ENCODE measurements at places on chromosomes 5 and 9. TPM values are rescaled to one million over a fixed set of nuclear protein-coding genes. Genes with fewer than 3 reads are reported as not detected.

DNA sequence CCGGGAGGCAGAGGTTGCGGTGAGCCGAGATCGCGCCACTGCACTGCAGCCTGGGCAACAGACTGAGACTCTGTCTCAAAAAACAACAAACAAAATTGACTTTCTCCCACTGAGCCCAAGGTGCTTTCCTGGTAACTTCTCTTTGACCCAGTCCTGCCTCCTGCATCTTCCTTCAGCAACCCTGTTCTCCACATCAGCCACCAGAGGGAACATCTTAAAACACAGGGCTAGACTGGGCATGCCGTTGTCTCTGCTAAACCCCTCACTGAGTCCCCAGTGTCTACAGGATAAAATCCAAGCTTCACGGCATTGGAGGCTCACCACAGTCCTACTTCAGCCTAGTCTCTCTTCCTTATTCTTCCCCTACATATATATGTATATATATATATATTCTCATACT lies 39.8 kb upstream of the KCNMB1 start:
- no peak for DNase-seq

DNA sequence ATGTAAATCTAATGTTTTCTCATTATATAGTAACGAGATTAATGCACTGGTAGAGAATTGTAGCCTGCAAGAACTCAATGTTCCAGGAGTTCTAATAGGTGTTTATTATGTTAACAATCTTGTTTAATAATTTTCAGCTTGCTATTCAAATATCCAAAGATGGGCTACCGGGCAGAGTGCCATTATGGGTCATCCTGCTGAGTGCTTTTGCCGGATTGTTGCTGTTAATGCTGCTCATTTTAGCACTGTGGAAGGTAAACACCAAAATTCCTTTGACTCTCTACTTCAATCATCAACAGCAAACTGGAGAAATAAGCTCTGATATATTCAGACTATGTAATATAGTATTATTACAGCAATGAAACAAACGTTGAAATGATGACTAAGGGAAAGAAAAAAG lies 41.9 kb upstream of the ITGA2 start:
- DNase-seq: no peak

Gene CCDC180
- 0.96 TPM for total RNA-seq

DNA sequence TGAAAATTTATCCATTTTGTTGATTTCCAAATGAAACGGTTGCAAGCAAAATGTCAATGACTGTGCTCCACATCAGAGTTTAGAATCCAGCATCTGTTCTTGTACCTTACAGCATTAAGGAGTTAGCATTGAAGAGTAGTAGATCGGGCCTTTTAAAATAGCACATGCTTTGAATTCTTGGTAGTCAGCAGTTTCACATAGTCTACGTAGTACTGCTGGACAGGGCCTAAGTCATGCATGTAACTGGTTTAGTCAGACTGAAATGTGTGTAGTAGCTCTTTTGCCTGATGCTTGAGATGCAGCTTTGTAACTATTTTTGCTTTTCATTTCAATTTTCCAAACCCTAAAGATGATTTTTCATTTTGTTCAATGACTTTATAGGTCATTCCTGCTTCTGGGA lies 19.8 kb downstream of the LECT2 start:
- no peak for DNase-seq

- no peak for DNase-seq
Observed at GRCh38 chr9:438066-438465, 223.4 kb downstream of the DOCK8 start.

GRCh38 chr5:12313602-12314001 lies 409.4 kb upstream of the CTNND2 start:
- DNase-seq: no peak

GRCh38 chr9:88589656-88590055 lies 54.7 kb downstream of the NXNL2 start:
- no peak for DNase-seq

GRCh38 chr9:5851445-5851844 lies 18.5 kb upstream of the ERMP1 start:
- no peak for DNase-seq

- DNase-seq: no peak
Observed at GRCh38 chr5:11898-12297, 80.1 kb upstream of the PLEKHG4B start.

Gene HAPLN1
- 0.19 TPM for total RNA-seq

DNA sequence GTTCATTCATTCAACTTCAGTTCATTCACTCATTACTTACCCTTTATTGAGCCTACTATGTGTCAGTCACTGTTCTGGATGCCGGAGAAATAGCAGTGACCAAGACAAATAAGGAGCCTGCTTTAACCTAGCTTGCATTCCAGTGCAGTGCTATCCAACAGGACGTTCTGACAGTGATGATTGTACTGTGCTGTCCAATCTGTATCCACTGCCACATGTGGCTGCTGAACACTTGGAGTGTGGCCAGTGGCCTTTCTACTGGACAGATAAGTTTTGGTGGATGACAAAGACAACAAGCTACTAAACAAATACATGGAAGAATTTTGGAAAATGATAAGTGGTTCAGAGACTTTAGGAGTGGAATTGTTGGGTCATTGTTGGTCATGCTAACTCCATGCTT lies 33.6 kb downstream of the SUB1 start:
- no peak for DNase-seq

GRCh38 chr9:35658137-35658967 lies at the start of gene CCDC107:
Gene CCDC107, plus strand, starts transcription at chr9:35658292. Its CDS starts 88 bp downstream, at chr9:35658380.
- peak; percentile 81 for DNase-seq

GRCh38 chr5:176454724-176455394 lies 6.7 kb downstream of the FAF2 start:
- no peak for DNase-seq

- DNase-seq: no peak
Observed at GRCh38 chr9:23538067-23538402, 288.0 kb downstream of the ELAVL2 start.

- DNase-seq: peak; percentile 72
Observed at GRCh38 chr5:138148811-138149210, 9.6 kb upstream of the NME5 start.

DNA sequence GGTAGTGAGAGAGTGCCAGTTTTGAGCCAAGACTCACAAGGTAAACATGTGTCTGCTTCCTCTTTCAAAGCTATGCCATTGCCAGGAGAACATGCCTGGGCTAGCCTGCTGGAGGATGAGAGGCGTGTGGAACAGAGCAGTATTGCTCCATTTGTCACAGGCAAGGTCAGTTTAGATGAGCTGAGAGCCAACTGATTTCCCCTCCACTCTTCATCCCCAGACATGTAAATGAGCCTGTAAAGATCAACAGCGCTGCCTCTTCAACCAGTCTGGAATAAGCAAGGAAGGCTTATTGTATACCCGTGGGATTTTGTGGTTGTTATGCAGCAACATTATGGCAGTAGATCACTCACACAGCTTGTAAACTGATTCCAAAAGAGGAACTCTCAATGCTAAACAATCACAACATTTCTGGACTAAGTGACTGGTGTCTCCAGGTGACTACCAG lies 8.2 kb upstream of the GDNF start:
- no peak for DNase-seq

Gene JADE2
- 37.5 TPM for total RNA-seq

DNA sequence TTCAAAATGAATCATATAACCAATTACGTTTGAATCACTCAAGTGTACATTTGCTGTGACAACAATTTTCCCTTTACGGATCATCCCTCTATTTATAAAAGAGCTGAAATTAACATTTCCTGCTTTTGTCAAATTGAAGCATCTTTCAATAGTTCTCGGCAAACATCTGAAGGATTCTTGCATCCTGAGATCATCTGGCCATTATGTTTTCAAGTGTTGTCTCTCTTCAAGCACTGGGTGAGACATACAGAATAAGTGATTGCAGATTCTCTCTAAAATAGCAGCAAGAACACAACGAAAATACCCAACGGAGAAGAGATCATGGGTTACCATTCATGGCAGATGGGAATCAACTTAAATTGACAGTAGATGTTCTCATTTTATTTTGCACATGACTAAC lies 283.4 kb upstream of the GRAMD2B start:
- no peak for DNase-seq

GRCh38 chr9:97845130-97845529 lies 7.9 kb upstream of the FOXE1 start:
- DNase-seq: no peak

- DNase-seq: peak; percentile 89
Observed at GRCh38 chr9:121282277-121283079, 14.5 kb downstream of the GSN start.

GRCh38 chr5:66694036-66694435 lies 97.8 kb downstream of the MAST4 start:
- DNase-seq: no peak

DNA sequence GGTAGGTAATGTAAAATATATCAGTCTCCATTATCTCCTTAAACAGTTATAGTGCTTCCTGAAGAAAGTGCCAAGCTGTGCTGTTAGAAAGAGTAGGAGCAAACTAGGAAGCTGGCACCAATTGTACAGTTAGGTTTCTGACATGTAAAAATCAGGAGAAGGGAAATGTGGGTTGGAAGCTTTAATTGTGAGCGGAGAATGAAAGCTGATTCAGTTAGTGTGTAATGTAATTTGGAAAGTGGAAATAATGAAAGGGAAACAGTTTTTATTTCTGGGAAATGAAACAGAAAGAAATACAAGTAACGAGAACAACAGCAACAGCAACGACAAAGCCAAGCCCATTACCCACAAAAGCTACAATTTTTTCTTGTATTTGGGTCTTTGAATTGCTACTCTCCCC lies 48.8 kb upstream of the JAK2 start:
- DNase-seq: no peak

- peak; percentile 63 for DNase-seq
Observed at GRCh38 chr5:543755-544674, 19.8 kb upstream of the SLC9A3 start.

Gene ABO
- 1.1 TPM for total RNA-seq

DNA sequence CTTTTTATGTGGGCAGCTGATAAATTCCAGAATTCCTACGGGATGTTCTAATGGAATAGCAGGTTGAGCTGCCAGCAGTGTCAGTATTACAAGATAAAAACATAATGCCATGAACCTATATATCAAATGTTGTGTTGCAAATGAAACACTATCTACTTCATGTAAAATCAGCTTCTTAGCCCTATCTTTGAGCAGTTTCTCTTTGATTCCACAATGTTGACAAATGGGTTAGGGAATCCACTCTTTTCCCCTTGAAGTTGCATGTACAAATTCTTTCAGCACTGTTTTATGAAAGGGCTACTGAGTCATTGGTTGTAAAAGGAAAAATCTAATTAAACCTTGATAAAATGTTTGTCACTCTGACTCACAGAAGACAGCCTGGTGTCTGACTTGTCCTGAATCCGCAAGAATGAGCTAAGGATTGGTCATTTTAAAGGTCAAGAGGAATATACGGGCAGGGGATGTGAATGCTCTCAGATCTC lies 950.6 kb upstream of the NUDT12 start:
- no peak for DNase-seq

Gene LMBRD2
- total RNA-seq: 10.5 TPM

GRCh38 chr9:136595245-136596153 lies 49.7 kb upstream of the NOTCH1 start:
- no peak for DNase-seq

Gene MACROH2A1
- 179 TPM for total RNA-seq

DNA sequence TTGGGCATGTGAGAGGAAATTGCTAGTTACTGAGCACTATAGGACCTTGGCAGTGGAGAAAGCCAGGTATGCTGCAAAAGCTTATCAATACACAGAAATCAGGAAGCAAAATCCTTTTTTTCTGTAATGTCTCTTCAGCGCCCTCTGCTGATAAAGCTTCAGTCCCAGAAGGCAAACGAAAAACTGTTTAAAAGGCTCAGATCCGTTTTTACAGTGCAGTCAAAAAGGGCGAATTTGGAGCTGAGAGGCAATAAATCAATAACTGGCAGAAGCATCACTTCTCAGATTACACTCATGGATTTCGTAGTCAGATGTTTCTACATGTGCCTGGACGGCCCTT lies 1.1 kb upstream of the MAN2A1 start:
- DNase-seq: no peak

Gene TICAM2
- 1.1 TPM for total RNA-seq

Gene IRX2
- total RNA-seq: not detected

DNA sequence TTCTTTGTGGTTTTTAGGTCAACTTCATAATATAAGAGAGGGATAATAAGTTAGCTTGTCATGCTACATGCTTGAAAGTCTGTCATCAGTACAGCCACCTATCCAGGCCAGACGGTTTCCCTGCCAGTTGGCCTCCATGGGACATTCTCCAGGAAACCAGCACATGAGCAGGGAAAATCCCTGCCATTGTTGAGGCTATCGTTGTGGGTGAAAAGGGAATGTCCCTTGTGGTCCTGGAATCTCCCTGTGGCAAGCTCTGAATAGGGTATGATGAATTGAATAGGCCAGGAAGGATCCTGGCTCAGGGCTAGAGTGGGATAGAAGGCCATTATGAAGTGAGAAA lies 12.3 kb downstream of the F2RL1 start:
- no peak for DNase-seq

GRCh38 chr5:151031554-151031953 lies 11.2 kb downstream of the GPX3 start:
- DNase-seq: no peak

DNA sequence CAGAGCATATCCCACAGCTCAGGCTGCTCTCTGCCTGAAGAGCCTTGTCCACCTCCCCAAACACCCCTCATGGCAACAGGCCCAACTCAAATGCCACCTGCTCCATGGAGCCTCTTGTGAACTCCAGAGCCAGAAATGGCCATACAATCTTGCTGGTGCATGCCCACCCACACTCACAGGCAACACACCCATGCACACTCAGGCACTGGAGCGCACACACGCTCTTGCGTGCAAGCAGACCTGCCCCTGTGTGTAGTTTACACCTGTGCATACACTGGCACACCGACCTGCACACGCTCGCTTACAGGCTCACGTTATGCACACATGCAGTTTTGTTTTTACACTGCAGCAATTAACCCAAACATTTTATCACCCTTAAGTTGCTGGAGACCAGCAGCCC lies 40.0 kb downstream of the HRH2 start:
- DNase-seq: no peak

DNA sequence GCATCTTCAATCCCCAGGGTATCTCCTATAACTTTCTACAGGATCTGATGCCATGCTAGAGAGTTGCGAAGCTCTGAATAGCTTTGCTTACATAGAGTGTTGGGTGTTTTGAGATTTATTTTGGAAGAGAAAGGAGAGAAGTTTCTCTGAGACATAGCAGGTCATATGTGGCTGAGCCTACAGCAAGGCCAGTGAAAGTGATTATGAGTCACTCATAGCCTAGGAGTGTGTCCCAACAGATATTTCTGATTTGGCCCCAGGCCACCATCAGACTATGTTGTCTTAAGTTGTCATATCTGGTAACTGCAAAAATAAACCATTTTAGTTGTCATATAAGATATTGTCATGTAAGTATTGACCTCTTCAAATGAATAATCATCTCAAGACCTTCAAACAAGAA lies 132.0 kb upstream of the RAI14 start:
- DNase-seq: no peak

GRCh38 chr5:117859176-117859575 lies 1129.2 kb downstream of the DTWD2 start:
- no peak for DNase-seq

GRCh38 chr9:107394264-107394663 lies 95.3 kb downstream of the KLF4 start:
- no peak for DNase-seq

- DNase-seq: no peak
Observed at GRCh38 chr9:72749276-72749675, 203.6 kb downstream of the ALDH1A1 start.

- no peak for DNase-seq
Observed at GRCh38 chr5:73214996-73215395, 42.0 kb downstream of the TMEM174 start.

All from right atrium auricular region (tissue), 2 donors.